GF-D8 (cell line): ENCODE measurements at places on chromosomes 1 and 21.

DNA sequence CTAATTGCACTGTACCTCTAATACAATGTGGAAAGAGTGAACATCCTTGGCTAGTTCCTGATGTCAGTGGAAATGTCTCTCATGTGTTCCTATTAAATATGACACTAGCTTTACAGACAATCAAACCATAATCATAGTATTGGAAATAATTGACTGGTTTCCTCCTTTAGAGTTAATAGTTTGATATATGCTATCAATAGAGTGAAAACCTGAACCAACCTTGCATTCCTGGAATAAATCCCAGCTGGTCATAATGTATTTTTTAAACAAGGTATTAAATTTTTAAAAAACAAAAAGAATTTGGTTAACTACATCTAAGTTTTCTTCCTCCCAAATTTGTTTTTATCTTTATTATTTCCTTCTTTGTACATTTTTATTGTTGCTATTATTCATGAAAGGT is 226.1 kb downstream of the SLC45A1 start:
- DNase-seq, result no peak

DNA sequence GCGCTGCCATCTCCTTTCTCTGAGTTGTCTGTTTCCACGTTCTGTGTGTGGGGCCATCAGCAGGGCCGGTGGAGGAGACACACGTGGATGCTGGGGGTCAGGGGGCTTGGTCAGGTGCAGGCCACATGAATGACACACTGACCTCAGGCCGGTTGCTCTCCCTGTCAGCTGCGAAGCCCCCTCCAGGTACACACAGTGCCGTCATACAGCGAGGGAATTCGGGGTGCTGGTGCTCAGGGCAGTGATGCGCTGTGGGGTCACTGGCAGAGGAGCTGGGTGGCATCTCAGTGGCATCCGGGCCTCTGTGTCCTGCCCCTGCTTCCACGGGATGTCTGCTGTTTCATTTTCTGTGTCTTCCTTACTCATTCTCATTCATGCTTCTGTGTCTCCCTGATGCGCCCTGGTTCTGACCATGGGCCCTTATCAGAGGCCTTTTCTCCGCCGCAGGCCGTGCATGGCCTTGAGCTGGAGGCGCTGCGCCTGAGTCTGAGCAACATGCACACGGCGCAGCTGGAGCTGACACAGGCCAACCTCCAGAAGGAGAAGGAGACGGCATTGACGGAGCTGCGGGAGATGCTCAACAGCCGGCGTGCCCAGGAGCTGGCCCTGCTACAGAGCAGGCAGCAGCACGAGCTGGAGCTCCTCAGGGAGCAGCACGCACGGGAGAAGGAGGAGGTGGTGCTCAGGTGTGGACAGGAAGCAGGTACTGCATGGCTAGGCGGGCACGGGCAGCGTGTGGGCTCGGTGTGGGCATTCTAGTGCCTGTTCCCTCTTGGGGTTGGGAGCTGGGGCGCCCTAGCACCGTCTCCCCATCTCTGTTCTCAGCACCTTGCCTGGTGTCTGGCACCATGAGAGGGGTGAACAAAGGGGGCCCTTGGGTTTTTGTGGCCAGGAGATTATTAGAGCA is 22.6 kb downstream of the PCNT start:
- no peak for DNase-seq

- DNase-seq, result no peak
These were observed 14.7 kb downstream of the COQ8A start for GRCh38 chr1:226954777-226955176.

DNA sequence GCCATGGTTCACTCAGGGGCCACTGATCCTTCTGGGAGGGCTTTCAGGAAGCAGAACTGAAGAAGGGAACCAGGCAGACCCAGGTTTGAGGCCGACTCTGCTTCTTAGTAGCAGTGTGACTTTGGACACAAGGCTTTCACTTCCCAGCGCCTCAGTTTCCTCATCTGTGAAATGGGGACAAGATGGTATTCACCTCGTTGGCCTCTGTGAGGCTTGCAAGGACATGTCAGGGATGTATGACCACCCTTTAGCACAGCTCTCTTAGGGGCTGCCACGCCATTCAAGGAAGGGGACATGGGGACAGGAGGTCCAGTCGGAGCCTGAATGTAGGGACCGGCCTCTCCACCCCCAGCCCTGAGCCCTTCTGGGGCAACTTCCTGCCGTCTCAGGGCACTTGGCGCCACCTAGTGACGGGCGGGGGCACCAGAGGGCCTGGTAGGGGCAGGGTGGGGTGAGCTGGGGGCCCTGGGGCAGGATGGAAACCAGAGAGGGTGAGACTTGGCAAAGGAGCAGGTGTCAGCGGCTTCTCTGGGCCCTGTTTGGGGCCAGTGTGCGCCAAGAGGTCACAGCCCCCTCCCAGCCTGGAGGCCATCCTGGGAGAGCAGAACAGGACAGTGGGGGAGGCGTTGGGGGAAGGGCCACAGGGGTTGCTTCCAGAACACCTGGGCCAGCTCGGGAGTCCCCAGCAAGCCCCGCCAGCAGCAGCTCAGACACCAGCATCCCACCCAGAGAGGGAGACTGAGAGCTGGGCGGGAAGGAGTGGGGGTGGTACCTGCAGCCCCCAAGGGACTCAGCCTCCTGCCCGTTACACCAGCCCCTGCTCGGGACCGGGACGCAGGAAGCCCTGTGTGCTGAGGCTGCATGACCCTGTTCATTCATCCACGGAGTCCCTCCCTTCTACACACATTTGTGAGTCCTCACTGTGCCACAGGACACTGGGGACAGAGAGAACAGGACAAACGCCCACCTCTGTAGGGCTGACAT is 102.5 kb upstream of the TARDBP start:
- DNase-seq, result no peak

- peak; percentile 40 for DNase-seq
These were observed 996 bp upstream of the TMEM51 start for GRCh38 chr1:15152318-15153183.

DNA sequence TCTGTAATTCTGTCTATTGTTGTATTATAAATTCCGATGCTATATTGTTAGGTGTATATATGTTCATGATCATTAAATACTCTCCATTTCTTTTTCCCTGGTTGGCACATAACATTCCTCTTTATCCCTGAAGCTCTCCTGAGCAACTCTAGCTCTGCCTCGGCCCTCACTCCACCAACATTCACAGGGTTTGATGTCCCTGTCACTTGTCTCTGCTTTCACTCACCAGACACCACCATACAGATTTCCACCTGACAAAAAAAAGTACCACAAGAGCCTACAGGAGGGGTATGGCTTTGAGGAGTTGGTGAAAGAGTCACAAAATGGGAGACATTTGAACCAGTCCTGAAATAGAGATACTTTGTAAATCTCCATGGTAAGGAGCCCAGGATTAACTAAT is 8.8 kb upstream of the TSPEAR start:
- no peak for DNase-seq

DNA sequence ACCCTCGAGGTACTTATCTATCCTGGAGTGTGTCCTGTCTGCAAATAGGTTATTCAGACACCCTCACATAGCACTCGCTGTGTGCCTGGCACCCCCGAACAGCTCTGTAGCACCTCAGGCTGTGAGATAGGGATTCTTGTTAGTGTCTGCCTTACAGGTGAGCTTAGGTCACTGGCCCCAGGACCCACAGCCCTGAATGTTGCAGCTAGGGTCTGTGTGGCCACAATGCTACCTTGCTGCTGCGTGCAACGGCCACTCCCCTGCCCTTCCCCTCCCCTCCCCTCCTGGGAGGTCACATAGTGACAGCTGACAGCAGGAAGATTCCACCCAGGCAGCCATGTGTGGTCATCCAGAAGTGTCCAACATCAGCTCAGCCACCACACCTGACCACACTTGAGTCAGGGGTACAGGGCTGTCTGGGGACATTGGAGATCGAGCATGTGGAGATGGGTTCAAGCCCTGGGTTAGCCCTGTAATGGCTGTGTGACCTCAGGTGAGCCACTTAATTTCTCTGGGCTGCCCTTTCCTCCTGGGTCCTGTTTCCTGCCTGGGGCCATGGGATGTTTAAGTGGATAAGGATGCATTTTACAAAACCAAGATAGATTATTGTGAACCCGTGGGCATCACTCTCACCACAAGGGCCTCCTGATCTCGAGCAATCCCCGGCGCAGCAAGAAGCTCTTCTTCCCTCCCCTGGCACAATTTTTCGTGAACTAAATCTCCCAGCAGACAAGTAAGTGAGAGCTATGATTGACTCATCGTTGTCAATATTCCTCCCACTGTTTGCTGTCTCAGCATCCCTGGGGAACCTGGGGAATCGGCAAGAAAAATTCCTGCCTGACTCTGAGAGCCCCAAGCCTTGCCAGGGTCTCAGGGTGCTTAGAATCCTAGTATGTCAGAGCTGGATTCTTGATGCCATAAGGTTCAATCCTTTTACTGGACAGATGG is 208.7 kb downstream of the PTPRU start:
- no peak for DNase-seq

DNA sequence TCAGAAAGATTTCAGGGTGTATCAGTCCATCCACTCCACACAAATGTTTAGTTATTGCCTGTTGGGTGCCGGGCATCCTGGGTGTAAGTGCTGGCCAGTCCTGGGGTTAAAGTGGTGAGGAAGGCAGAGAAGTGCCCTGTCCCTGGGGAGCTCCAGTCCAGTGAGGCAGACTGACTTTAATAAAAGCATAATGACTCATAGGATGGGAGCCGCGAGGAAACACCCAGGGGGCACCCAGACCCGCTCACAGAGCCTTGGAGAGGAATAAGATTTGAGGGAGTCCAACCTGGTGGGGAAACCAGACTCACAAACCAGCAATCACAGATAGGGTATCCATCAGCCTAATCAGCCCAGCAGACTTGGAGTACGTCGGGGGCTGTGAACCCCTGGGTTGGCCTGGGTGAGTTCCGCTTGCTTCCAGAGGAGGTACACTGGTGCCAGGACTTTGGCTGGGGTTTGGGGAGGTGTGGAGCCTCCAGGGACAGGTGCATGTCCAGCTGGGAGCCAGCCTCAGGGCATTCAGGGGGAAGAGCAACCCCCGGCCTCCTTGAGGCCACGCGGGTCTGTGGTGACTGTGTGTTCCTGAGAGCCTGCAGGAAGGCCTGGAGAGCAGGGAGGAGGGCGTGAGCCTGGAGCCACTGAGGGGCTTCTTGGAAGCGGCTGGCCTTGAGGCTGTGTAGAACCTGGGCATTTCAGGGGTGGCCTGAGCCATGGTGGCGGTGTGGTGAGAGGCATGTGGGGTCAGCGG is 3.7 kb downstream of the PEAR1 start:
- no peak for DNase-seq

GRCh38 chr1:24383381-24383940 is 30.1 kb downstream of the STPG1 start:
- DNase-seq, result no peak

DNA sequence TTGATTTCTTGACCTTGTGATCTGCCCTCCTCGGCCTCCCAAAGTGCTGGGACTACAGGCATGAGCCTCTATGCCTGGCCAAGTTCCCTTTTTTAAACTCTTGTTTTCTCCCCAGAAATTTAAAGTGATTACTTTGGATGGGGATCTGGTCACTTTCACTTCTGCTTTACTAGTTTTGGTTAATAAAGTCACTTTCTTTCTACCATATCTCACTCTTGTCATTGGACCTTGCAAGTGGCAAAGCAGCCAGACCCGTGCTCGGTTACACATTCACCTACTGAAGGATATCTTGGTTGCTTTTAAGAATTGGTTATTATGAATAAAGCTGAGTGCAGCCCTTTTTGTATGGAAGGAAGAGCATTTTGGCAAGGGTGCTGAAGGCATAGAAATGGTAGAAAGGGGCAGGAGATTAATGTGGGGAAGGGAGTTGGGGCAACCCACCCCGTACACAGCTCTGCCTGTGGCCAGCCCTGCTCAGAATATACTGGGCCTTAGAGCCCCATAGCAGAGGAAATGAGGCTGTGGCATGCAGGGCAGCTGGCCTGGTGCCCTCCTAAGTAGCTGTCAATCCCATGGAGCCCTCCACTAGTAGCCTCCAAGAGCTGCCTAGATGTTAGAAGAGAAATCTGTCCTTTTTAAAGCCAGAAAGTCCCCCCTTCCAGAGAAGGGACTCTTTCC is 40.7 kb downstream of the CD2 start:
- no peak for DNase-seq

DNA sequence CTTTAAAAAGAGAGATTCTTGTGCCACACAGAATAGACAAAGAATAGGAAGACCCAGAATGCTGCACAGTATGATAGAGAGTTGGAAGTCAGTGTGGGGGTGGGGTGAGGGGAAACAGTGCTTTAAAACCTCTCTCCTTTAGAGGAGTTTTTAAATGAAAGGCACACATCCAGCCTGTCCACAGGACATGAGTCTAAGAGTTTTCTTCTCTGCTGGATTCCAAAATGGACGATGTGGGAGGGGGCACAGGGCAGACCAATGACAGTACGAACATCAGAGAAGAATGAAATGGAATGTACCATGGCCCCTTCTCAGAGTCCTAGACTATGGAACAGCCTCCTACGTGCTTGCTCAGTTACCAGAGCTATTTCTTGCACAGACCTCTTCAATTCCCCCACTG is 458.2 kb upstream of the DAB1 start:
- DNase-seq, result no peak

DNA sequence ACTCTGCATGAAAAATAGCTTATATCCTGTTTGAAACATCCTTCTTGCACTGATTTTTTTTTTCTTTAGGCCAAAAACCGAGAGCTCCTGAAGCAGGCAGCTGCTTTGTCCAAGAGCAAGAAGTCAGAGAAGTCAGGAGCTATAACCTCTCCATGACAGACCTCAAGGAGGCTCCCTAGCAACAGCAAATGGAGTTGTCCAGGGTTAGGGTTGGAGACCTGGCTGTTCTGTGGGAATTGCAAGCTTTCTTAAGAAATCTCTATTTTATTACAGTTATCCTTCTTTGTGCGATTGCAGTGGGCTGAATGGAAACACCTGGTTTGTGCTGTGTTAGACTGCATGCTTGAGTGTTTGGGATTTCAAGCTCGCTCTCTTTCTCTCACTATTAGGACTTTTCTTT is 12.6 kb upstream of the STX12 start:
- no peak for DNase-seq

DNA sequence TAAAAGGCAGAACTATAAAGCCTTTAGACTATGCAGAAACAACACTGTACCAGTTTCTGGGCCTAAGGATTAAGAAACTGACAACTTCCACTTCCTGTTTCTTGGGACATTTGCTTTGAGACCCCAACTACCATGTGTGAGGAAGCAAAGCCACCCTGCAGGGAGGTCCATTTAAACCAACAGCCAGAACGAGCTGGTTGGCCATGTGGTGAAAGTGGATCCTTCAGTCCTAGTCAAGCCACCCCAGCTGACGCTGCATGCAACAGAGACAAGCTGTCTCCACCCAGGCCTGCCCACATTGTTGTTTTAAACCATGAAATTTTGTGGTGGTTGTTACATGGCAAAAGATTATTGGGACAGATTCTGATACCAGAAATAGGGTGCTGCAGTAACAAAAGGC is 31.8 kb upstream of the SLFNL1 start:
- peak; percentile 24 for DNase-seq

- no peak for DNase-seq
These were observed 63.7 kb downstream of the SLC45A1 start for GRCh38 chr1:8381618-8382017.

DNA sequence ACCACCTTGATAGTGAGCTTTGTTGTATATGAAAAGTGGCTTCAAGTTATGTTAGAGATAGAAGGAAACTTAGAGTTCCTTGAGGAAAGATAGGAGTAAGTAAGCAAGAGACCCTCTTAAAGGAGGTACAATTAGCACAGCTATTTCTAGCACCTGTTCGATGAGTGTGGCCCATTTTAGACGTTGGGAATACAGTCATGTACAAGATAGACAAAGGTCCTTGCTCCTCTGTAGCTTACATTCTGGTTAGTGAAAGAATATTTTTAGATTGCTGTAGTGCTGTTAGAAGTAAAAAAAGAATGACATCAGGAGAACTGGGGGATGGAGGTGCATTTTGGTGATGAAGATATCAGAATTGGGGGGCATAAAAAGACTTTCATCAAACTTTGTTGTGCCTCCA is 47.5 kb downstream of the MRPS6 start:
- no peak for DNase-seq
